Right lobe of liver (tissue), 6 donors: ENCODE measurements at places on chromosomes 11 and 22. TPM values are rescaled to one million over a fixed set of nuclear protein-coding genes. Genes with fewer than 3 reads are reported as not detected.

PDE3B gene
- 14.9 TPM for total RNA-seq

DNA sequence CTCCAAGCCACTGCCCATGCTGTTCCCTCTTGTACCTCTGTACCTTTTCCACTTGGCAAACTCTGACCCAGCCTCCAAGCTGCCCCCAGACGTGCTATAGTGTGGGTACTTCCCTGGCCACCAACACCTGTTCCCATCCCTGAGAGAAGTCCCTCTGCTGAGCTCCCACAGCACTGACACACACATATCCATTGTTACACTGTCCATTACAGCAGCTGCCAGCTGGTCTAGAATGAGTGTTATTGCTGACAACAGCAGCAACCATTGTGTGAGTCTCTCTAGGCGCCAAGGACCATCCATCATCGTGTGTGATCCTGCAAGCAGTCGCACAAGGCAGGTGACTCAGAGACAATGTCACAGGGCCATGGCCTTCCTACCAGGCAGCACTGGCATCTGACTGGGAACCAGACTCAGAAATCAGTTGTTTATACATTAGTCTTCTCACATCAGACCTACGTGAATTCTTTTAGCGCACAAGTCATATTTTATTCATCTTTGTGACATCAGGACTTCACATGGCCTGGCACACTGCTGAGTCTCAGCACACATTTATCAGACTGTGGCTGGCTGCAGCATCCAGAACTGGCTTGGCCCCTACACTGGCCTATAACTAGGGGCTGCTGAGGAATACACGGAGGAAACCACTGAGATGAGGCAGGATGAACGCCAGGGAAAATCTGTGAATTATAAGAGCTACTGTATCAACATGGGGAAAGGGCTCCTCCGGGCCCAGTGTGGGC is 56.4 kb downstream of the SGSM3 start:
- DNase-seq: no peak

RAPSN gene
- total RNA-seq: not detected

MSANTD4 gene
- 9.6 TPM for total RNA-seq

- DNase-seq: no peak
Observed at GRCh38 chr11:61618978-61619377, 38.1 kb upstream of the SYT7 start.

- no peak for DNase-seq
Observed at GRCh38 chr22:44438056-44438455, 60.0 kb downstream of the RTL6 start.

KRTAP5-10 gene
- 0.17 TPM for total RNA-seq

GRCh38 chr11:106101819-106102218 is 24.4 kb downstream of the AASDHPPT start:
- DNase-seq: no peak

GRCh38 chr22:19943082-19944026 is 1.7 kb upstream of the TXNRD2 start:
- peak; percentile 32 for DNase-seq

DNA sequence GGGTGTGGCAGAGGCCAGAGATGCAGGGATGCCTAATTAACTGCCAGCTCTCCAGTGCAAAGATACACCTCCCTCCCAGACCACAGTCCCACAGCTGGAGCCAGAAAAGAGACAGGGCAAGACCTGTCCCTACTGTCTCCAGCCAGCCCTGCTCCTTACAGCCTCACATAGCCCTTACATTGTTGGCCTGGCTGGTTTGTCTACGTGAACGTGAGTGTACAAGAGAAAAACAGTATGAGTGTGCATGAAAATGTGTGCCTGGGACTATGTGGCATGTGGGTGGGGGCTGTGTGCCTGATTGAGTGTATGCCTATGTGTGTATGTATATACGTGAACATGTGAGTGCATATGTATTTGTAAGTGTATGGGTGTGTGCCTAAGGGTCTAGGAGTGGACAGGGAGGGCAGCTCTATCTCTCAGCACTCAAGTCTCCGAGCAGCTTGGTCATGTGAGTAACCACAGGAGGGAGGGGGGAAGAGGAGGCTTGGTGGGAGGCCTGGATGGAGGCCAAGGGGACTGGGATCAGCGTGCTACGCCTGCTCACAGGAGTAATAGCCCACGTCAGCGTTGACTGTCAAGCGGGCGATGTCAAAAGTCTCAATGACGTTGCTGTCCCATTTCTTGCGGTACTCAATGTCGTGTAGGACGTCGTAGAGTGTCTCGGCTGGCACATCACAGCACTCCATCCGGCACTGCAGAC is 6.6 kb upstream of the ARAP1 start:
- DNase-seq: no peak

GRCh38 chr11:3942160-3942955 is 86.9 kb downstream of the STIM1 start:
- DNase-seq: no peak

GRCh38 chr11:7759010-7759409 is 37.7 kb downstream of the OR5P2 start:
- DNase-seq: no peak

DNA sequence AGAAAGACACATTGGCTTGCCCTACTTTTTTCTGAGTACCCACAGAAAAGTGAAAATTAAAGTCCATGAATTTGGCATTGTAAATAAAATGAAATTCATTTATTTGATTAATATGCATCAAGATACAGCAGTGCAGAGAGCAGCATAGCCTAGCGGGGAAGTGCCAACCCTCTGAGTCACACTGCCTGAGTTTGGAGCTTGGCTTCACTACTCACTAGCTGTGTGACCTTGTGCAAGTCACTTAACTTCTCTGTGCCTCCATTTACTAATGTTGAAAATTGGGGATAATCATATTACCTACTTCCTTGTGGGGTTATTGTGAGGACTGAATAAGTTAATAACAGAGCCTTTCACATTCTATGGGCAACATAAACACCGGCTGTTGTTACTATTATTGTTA is 111.5 kb upstream of the CSNK2A3 start:
- DNase-seq: no peak

DNA sequence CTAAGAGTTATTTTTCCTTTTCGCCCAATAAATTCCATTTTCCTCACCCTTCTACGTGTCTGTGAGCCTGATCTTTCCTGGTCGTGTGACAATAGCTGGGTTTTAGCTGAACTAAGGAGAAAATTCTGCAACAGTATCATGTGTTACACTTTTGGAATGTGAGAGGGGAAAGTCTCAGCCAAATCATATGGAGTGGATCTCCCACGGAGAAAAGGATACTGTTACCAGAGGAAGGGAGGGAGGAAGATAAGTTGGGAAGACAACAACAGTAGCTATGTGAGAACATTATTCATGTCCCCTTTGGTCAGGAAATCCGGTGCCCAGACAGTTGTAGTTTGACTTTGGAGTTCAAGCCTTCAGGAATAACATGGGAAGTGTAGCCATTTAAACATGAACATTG is 584.0 kb upstream of the RAG2 start:
- DNase-seq: no peak
